Coronary artery (tissue), 2 donors: ENCODE measurements at places on chromosomes 3 and 15.

GRCh38 chr15:75720787-75721479 lies 8.3 kb upstream of the CSPG4 start:
- no peak for DNase-seq

GRCh38 chr15:38642689-38643270 lies 78.2 kb upstream of the RASGRP1 start:
- no peak for DNase-seq

- DNase-seq, result no peak
Observed at GRCh38 chr15:80308002-80308401, 56.0 kb upstream of the CTXND1 start.

DNA sequence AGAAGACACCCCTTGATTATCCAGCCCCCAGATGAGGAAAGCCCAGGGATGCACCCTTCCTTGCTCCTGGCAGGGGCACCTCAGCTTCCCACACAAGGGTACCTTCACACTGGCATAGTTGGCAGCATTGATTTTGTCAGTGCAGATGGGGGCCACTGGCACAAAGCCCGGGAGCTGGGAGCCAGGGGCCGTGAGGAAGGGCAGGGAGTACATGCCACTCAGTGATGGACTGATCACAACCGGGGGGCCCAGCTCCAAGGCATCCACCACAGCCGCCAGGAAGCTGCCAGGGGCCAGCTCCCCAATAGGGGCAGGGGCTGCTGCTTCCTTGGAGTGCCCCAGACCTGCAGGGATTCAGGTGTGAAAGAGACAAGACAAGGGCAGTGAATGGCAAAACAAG lies 2.6 kb upstream of the PCBP4 start:
- no peak for DNase-seq

DNA sequence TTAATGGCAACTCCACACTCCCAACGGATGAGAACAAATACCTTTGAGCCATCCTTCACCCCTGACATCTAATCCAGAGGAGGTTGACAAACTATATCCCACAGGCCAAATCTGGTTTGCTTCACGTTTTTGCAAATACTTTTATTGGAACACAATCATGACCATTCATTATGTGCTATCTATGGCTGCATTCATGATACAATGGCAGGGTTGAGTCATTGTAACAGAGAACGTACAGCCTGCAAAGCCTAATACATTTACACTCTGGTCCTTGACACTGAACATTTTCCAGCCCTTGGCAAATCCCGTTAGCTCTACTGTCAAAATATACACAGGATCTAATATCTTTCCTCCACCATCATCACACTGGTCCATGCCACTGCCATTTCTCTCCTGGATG lies 7.6 kb upstream of the PRICKLE2 start:
- DNase-seq, result no peak

DNA sequence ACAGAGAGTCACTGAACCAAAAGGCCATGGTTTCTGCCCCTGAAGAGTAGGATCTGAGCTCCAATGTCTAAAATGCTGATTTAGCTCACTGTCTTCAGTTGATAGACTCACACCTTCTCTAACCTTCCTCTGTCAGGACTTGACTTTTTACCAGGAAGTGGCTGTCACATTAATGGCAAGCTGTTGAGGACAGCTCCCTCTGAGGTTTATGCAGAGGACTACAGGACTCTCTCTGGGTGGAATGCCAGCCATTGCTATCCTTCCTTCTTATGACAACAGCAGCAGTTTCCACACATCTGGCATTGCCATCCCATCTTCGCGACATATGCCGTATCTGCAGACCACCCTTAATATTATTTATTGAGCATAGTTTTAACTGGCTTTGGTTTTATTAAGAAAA lies 103.8 kb upstream of the PRICKLE2 start:
- DNase-seq, result no peak
